DND-41 (cell line): ENCODE measurements at places on chromosomes 1 and 21.
A peak's percentile ranks its signal among the peaks of the same experiment; 100 is the strongest.

DNA sequence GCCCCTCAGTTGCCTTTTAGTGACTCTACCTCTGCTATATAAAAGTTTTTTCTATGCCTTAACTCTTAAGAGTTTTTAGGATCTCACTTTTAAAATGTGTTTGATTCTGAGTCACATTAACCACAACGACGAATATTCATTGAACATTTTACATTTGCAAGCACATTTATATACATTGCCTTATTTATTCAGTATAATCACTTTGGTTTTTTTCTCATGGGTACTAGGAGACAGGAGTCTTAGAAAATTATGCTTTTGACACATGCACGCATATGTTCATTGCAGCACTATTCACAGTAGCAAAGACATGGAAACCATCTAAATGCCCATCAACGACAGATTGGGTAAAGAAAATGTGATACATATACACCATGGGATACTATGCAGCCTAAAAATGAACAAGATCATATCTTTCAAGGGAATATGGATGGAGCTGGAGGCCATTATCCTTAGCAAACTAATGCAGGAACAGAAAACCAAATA, 236.9 kb upstream of the SPAG17 start:
- DNase-seq = no peak

GRCh38 chr21:42845296-42845965, 33.9 kb downstream of the WDR4 start:
- DNase-seq = no peak

- DNase-seq = peak; percentile 76
These were observed 45.1 kb downstream of the SLC2A1 start for GRCh38 chr1:42913426-42914091.

GRCh38 chr1:108591466-108591865, 31.6 kb downstream of the EEIG2 start:
- DNase-seq = no peak

- DNase-seq = no peak
These were observed 43.7 kb downstream of the GTF2B start for GRCh38 chr1:88847643-88848042.

- no peak for DNase-seq
These were observed 17.4 kb downstream of the SNX27 start for GRCh38 chr1:151629278-151629677.

DNA sequence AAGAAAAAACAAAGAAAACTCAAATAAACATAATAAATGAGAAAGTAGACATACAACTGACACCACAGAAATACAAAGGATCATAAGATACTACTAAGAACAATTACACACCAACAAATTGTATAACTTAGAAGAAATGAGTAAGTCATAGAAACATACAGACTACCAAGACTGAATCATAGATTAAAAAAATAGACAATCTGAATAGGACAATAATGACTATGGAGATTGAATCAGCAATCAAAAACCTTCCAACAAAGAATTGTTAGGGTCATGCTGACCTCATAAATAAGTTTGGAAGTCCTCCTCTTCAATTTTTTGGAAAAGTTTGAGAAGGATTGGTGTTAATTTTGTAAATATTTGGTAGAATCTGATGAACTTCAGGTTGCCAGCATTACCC, 159.0 kb downstream of the PTBP2 start:
- no peak for DNase-seq
